ENCODE measurements at places on chromosomes 5 and 9.

DNA sequence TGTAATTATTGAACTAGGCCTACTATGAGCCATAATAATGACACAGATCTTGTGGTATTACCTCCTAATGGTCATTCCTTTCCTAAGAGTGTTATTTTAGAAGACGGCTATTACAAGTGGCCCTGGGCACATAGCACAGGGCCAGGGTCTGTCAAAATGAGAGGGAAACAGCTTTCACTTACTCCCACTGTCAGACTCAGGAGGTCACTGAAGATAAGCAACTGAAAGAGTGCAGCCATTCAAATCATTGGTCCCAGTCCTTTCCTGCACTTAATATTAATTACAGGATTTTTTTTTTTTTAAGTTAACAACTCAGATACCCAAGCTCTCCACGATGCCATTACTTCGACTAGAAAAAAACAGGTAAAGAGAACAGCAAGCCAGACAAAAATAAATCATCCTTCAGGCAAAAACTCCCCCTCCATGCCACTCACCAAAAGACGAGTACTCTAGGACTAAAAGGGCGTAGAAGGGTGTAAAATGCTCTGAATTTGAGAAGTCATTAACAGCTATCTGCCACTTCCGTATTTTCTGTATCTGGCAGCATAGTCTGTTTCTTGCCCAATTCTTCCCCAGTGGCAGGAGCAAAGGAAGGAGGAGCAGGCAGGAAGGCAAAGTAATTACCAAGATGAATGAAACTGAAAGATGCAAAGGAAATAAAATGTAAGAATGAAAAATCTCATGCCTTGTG, 87.4 kb downstream of the ZNF608 start:
- no peak for DNase-seq

DNA sequence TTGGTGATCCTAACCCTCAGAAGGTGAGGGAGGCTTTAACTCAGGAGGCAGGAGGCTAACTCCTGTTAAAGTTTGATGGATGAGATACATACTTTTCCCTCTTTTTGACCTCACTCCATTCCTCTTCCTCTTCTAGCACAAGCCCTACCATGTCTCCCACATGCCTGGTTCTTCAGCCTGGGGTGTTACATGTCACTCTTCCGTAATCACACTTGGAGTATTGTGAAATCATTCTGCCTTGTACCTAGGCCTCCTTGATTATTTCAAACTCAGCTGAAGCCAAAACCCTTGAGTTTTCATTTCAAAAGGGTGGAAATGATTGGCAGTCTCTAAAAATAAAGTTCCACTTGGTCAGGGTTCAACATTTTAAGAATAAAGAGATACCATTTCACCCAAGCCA, 1.8 kb downstream of the PLAC8L1 start:
- DNase-seq = no peak

DNA sequence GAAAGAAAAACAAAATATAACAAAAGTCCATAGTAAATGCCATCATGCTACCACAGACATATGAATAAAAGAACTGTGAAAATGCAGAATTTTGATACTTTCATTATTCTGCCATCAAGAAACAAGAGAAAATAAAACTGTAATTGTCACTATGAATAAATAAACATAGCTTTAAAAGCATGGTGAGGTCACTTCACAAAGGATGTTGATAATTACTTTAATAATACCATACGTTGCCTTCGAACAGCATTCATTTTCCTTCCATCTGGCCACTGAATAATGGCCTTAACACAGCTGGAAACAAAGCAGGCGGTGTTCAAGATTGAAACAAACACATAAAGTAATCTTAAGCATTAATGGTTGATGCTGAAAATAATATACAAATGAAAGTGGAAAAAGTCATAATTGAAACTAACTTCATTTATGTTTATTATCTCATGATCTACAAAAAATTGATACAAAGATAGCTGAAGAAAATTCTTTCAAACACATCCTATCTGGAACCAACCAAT, 102.0 kb downstream of the AGTPBP1 start:
- no peak for DNase-seq

DNA sequence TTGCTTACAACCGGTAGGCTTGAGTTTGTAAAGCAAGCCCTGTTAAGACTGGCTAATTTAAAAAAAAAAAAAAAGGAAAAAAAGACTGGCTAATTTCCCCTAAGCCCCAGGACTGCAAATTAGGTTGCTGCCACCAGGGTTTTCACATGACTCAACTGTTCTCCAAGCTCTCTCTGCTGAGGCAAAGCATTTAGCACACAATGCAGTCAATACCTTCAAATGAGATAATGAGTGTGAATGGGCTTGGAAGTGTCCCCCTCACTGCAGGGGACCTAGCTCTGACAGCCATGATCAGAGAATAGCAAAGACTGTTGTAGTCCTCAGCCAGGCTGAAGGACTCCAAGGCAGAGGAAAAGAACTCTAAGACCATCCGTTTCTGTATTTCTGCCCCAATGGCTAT, 42.8 kb upstream of the ZSWIM6 start:
- no peak for DNase-seq

DNA sequence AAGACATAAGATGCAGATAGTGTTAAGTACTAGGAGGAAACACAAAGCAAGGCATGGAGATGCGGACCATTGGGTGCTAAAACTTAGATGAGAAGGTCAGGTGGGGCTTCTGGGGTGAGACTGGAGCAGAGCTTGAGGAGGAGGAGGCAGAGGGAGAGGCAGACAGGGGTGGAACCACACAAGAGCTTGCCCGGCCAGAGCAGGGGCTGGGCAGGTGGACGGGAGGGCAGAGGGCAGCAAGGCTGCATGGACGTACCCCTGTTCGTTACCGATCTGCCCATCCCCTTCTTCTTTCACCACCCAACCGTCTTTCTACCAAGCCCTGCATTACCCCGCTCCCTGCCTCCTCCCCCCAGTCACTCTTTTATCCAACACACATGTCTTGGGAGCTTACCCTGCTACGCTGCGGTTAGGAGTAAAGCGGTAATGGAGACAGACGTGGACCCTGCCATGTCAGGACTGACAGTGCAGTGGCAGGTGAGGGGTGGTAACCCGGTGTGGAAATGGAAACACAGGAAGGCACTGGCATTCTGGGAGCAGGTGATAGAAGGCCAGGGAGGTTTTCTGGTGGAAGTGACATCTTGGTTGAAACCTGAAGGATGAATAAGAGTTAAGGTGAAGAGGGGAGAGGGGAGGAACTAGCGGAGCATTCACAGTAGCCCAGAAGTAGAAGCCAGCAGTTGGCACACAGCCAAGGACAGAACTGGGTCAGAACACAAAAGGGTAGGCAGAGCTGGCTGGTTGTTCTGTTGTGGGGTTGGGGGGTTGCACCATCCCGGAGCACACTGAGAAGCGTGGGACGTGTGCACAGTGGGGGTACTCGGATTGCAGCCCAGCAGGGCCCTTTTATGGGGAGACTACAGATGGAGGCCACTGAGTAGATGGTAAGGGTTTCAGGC, 167.2 kb downstream of the CACNA1B start:
- DNase-seq = no peak

DNA sequence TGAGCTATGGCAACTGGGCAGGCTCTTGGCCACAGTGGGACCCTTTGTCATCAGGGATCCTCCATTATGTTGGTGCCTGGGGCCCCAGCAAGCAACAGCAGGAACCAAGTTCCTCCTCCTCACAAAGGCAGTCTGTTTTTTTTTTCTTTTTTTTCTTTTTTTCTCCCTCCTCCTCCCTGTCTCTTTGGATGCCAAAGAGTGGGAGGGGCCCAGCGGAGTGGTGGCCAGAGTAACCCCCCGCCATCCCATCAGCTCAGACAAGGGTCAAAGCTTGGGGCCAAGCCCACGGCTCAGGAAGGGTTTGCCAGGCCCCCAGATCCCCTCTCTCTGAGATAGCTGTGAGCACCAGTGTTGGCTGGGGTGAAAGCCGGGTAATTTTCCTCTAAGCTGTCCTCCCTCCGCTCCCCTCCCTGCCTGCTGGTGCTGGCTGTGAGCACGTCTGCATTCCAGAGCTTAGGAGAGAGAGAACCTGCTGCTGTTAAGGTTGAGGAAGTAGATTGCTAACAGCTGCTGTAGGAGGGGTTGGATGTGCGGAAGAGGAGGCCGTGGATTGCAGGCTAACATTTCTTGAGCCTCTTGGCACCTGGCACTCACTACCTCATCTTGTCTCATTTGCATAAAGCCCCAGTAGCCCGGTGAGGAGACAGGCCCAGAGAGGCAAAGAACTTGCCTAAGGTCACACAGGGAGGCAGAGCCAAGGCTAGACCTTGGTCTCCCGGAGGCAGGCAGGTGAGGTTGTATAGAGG, 21.2 kb downstream of the GSN start:
- DNase-seq = no peak

DNA sequence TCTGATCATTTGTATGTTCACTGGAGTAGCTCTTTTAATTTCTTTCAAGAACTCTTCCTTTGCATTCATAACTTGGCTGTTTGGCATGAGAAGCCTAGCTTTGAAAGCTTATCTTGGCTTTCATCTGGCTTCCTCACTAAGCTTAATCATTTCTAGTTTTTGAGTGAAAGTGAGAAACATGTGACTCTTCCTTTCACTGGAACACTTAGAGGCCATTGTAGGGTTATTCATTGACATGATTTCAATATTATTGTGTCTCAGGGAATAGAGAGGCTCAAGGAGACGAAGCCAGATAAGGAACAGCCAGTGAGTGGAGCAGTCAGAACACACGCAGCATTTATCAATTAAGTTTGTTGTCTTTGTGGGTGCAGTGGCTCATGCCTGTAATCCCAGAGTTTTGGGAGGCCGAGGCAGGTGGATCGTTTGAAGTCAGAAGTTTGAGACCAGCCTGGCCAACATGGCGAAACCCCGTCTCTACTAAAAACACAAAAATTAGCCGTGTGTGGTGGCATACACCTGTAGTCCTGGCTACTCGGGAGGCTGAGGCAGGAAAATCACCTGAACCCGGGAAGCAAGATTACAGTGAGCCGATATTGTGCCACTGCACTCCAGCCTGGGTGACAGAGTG, 98.3 kb downstream of the UGCG start:
- DNase-seq = no peak

GRCh38 chr9:120619751-120620655, 40.0 kb upstream of the CDK5RAP2 start:
- DNase-seq = peak; percentile 73

- DNase-seq = no peak
These were observed 266.7 kb upstream of the CDH18 start for GRCh38 chr5:20254748-20255147.

GRCh38 chr5:95217881-95218280, 67.0 kb downstream of the MCTP1 start:
- no peak for DNase-seq

- no peak for DNase-seq
These were observed 2.6 kb downstream of the BASP1 start for GRCh38 chr5:17219992-17220391.

- DNase-seq = no peak
These were observed 166.3 kb downstream of the ATP10B start for GRCh38 chr5:160685695-160686094.

DNA sequence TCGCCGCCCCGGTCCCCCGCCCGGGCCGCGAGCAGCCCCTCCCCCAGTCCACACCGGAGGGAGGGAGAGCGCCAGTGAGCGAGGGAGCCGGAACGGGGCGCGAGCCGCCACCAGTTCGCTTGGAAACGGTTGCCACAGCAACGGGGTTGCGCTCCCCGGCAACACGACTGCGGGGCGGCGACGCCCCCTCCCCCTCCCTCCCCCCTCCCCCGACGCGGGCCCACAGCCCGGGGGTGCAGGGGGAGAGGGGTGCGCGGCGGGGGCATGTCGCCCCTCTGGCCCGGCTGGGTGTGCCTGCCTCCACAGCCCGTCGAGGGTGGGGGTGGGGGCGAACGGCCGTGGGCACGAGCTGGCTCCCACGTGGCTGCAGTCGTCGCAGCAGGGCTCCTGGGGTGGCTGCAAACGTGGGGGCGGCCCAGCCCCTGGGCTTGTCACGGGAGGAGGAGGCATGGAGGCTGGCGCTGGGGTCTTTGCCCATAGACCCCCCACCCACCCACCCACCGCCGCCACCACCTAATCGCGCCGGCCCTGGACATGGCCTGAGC, 524 bp downstream of the PRR7 start:
- DNase-seq = peak; percentile 86

- DNase-seq = no peak
These were observed 10.1 kb upstream of the ZNF474 start for GRCh38 chr5:122119205-122119604.

DNA sequence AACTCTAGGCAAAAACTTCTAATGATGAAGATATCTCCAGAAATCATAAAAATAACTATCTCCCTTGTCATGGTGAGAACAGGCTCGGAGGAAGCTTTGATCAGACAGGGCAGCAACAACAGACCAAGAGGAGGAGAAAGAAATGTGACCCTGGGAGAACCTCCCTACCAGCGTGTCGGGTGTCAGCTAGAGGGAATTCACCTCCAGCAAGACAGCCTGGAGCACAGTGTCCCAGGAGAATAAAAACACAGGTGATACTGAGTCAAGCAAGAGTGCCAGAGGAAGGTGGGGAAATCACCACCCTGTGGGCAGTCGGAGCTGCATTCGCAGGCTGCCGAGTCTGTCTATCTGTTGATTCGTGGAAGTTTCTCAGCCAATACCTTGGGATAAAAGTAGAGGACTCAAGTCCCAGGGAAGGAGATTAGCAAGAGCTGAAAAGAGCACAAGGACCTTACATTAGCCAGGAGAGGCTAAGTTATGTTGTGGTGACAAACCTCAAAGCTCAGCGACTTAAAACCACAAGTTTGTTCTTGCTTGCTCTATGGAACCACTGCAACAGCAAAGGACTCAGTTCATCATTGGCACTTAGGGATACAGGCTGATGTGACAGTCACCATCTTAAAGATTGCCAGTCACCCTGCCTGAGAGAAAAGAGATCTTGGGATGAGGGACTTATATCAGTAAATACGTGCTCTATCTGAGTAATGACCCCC, 598.3 kb downstream of the CCDC171 start:
- no peak for DNase-seq

- DNase-seq = no peak
These were observed 12.3 kb downstream of the CCNH start for GRCh38 chr5:87400305-87400899.

- DNase-seq = peak; percentile 82
These were observed 9.3 kb upstream of the TEX48 start for GRCh38 chr9:114691046-114691955.

- DNase-seq = peak; percentile 25
These were observed at the start of gene PHF24 for GRCh38 chr9:34957492-34958410. TSS of gene PHF24 (plus strand) at chr9:34958285. CDS start at chr9:34971299, 13,014 bp downstream.

GRCh38 chr9:4662989-4663792, 1.1 kb downstream of the PLPP6 start:
- DNase-seq = no peak

- no peak for DNase-seq
These were observed 94.2 kb downstream of the BARX1 start for GRCh38 chr9:93860694-93861658.

- DNase-seq = peak; percentile 72
These were observed 2.0 kb downstream of the CD74 start for GRCh38 chr5:150410524-150411244.
